ENCODE measurements at places on chromosomes 7 and 10. TPM values are rescaled to one million over a fixed set of nuclear protein-coding genes. Genes with fewer than 3 reads are reported as not detected.

DNA sequence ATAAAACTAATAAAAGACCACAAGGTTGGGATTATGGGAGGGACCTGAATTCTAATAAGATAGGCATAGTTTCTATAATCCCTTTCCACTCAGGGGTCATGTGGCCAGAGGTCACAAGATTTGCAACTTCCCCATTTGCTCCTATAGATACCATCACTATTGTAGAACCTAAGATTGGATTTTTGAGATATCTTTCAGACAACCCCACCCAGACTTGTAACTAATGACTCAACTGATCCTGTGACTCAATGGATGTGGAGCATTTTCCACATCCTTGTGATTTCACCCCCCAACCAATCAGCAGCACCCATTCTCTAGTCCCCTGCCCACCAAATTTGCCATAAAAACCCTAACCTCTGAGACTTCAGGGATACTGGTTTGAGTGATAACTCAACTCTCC is 51.9 kb upstream of the PIK3AP1 start:
- no peak overlapping the region for H3K4me3 ChIP-seq
- H3K27ac ChIP-seq, result no peak overlapping the region
- DNase-seq, result no peak
- no peaks in the 10 kb centered on the region for H3K4me1 ChIP-seq
- no peaks in the 10 kb centered on the region for H3K27me3 ChIP-seq

- no peak overlapping the region for H3K27ac ChIP-seq
- H3K4me3 ChIP-seq, result no peak overlapping the region
- no peaks in the 10 kb centered on the region for H3K4me1 ChIP-seq
- no peak for DNase-seq
Observed at GRCh38 chr10:132922872-132923271, 19.5 kb downstream of the CFAP46 start.

DNA sequence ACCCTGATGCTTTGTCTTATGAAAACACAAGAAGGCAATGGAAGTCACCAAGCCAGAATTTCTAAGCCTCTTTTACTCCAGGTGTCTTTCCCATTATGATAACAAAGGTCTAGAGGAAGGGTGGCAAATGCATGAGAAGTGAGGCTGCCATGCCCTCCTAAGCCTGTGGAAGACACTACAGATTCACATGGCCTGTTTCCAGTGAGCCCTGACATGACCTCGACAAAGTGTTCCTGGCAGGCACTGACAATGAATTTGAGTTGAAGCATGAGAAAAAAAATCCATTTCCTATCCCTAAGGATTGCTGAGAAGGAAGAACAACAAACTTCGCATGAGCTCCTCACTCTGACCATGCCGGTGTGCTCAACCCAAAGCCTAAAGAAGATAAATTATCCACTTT is 268.0 kb downstream of the HTR7 start:
- H3K27me3 ChIP-seq, result no peaks in the 10 kb centered on the region
- H3K4me1 ChIP-seq, result peaks cover 3% of the 10 kb centered on the region
- no peak for DNase-seq
- H3K4me3 ChIP-seq, result no peak overlapping the region
- H3K36me3 ChIP-seq, result no peaks in the 10 kb centered on the region

GRCh38 chr7:32803406-32804141 is 88.0 kb downstream of the KBTBD2 start:
- H3K36me3 ChIP-seq, result no peaks in the 10 kb centered on the region
- no peaks in the 10 kb centered on the region for H3K4me1 ChIP-seq
- H3K4me3 ChIP-seq, result no peak overlapping the region
- H3K27me3 ChIP-seq, result no peaks in the 10 kb centered on the region
- H3K27ac ChIP-seq, result no peak overlapping the region

DNA sequence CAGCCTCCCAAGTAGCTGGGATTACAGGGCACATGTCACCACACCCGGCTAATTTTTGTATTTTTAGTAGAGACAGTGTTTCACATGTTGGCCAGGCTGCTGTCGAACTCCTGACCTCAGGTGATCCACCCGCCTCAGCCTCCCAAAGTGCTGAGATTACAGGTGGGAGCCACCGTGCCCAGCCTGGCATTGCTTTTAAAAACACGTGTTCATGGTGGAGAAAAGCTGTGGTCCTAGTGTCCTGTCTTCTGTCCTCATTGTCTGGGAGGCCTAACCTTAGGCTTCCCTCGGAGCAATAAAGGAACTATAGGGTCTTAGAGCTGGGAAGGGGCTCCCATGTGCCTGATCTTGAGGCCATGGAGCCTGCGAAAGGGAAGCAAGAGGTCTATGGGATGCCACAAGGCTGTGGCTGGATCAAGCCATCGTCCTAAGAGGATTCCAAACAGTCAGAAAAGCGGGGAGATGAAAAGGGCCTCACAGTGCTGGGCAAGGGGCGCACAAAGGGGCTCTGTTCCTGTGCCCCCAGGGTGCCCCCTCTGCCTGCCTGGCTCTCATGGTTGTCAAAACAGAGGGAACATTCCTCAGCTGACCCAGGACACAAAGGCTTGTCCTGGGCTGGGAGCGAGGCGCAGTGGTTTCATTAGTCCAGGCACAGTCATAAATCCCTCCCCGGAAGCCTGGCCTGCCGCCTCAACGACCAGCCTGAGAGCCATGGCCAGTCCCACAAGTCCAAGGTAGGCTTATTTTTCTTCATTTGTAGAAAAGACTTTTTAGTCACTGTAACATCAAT is 106.6 kb upstream of the TNS3 start:
- H3K27ac ChIP-seq, result no peak overlapping the region
- H3K27me3 ChIP-seq, result no peaks in the 10 kb centered on the region
- no peak for DNase-seq
- no peak overlapping the region for H3K4me3 ChIP-seq
- no peaks in the 10 kb centered on the region for H3K36me3 ChIP-seq
- no peaks in the 10 kb centered on the region for H3K4me1 ChIP-seq

DNA sequence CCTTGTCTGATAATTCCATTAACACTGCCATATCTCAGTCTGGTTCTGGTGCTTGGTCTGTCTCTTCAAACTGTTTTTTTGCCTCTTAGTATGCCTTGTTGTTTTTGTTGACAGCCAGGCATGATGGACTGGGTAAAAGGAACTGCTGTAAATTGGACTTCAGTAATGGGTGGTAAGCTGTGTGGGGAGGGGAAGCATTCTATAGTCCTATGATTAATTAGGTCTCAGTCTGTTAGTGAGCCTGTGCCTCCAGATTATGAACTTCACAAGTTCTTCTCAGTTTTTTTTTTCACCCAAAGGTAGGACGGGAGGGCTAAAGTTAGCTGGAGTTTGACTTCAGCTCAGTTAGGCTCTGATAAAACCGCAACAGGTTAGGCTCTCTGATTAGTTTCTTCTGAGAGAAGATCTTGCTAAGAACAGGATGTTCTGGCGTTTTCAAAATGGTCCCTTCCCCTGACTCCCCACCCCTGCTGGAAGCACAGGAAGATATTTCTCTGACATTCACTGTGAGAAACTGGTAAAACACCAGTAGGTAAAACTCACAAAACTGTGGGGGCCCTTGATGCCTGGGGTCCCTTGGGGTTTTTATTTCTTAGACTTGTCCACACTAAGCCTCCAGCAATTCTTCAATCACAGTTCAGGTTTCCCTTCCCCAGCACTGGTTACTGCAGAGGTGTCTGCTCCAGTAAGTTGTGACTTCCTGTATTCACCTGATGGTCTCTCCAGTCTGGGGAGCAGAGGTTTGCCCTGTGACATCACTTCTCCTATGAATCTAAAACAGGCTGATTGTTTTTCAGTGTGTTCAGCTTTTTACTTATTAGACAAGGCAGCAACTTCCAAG is 43.3 kb upstream of the CCDC71L start:
- no peak overlapping the region for H3K4me3 ChIP-seq
- no peak overlapping the region for H3K27ac ChIP-seq
- no peak for DNase-seq

DNA sequence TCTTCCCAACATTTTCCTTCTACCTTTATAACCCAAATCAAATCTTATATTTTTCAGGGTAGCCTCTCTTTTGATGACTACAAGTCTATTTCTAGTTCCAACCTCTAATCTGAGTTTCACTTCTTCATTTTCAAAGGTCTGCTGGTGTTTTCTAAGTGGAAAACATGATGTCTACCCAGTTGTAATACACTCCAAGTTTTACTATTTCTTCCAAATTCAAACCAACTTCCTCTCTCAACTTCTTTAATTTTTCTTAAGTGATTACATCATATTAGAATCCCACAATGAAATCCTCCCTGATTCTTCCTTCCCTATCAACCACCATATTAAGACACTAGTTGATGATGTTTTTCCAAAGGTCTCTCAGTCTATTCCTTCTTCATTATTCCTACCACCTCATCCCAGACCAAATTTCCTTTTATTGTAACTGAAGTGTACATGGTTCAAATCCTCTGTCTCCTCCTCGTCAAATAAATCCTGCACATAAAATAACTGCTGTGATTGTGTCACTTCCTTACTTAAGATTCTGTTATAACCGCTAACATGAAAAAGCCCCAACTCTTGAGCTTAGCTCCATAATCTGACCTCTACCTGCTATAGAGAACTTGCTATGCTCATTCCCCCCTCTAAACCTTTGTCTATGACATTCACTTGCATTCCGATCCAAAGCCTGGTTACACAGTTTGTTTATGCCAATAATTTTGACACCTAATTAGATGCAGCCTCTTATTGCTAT is 12.7 kb downstream of the TAS2R38 start:
- no peak overlapping the region for H3K4me3 ChIP-seq
- no peaks in the 10 kb centered on the region for H3K36me3 ChIP-seq

DNA sequence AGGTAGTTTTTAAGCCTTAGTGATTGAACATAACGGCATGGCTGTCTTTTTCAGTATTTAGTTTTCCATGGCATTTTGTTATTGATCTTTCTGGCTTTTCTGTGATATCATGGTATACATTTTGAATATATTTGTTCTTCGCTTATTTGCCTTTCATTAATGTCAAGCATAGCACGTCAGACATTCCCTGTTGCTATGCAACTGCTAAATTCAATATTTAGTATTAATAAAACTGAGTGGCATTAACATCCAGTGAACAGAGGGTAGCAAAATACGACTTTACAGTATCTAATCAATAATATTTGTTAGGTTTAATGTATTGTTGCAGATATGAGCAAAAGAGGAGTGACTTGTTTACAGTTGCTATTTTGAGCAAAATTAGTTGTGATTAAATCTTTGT is 72.5 kb downstream of the LCOR start:
- no peak overlapping the region for H3K27ac ChIP-seq
- no peaks in the 10 kb centered on the region for H3K27me3 ChIP-seq
- H3K4me1 ChIP-seq, result no peaks in the 10 kb centered on the region

DNA sequence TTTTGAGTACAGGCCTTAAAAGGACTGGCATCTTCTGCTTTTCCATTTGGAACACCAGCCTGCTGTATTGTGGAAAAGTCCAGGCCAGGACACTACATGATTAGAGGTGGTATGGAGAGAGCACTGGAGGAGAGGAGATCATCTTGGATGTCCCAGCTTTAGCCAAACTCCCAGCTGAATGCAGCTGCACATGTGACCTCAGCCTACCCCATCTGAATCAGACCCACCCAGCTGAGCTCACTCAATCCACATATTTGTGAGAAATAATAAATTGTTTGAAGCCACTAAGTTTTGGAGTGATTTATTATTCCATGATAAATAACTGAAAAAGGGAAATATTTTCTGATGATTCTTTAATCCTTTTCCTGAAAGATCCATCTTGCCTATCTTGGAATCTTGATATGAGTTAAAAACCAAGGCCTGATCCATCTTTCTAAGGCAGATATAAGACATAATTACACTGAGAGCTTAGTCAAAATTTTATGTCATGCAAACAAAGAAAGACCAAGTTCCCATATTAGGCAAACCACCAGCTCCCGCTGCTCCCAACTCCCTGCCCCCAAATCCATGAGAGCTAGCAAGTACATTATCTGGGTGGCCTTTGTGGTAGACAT is 55.1 kb upstream of the TRIL start:
- no peaks in the 10 kb centered on the region for H3K27me3 ChIP-seq
- H3K36me3 ChIP-seq, result no peaks in the 10 kb centered on the region
- no peak for DNase-seq
- H3K27ac ChIP-seq, result no peak overlapping the region

DNA sequence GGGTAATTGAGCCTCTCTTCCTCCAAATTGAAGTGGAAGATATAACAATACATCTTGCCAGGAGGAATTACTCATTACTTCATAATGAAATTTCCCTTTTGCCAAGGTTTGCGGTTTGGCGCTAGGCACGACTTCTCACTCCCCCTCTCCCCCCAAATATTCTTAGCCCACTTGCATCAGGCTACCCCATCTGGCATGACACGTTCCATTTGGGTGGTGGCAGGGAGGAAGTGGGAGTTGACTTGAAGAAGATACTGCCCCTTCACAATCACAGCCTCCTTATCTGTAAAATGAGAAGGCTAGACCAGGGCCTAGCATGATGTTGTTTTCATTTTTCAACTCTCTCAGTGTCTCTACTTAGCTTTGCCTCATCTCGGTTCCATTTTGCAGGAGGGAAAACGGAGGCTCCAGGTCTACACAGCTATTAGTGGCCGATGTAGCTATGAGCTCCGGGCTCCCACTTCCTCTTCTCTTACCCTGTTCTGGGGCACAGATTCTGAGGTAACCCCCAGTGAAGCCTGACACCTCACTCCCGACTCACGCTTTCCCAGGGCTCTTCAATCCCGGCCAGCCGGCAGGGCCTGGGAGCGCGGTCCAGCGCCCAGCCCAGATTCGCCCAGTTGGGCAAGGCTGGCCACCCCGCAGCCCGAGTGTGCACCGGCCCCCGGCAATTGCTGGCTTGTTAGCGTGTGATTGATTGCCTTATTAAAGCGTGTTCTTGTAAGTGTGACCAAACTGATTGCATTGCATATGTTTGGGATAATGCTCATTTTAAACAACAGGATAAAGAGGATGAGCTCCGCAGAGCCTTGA is 6.5 kb downstream of the EVX1 start:
- no peak overlapping the region for H3K27ac ChIP-seq
- DNase-seq, result no peak
- H3K27me3 ChIP-seq, result no peaks in the 10 kb centered on the region
- no peaks in the 10 kb centered on the region for H3K4me1 ChIP-seq

DNA sequence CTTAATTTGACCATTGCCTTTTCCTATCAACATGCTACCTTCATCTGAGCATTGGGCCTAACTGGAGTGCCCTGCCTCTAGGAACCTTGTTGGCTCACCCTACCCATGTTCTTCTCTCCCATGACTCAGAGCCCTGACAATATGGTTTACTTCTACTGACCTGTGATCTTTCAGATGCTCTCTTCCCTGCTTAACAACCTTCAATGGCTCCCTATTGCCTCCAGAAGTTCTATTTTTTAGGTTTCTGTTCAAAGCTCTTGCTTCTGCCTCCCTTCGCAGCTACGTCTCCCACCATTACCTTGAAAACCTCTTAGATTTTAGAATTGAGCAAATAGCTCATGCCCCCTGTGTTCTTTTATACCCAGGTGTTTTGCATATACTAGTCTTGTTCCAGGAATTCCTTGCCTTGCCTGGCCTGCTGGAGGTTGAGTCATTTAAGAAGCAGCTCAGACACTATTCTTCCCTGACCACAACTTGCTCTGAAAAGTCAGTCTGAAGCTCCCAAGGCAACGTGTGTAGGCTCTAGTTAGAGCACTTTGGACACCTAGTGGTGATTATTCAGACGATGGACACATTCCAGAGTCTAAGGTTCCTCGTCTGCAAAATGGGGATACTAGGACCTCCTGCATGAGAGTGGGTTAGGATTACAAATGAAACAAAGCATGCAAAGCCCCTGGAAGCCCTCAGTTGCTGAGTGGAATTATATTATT is 64.4 kb upstream of the EMX2 start:
- H3K36me3 ChIP-seq, result no peaks in the 10 kb centered on the region
- H3K4me3 ChIP-seq, result no peak overlapping the region
- DNase-seq, result no peak
- H3K27ac ChIP-seq, result no peak overlapping the region

- H3K27me3 ChIP-seq, result no peaks in the 10 kb centered on the region
- no peak for DNase-seq
- H3K36me3 ChIP-seq, result no peaks in the 10 kb centered on the region
- H3K4me1 ChIP-seq, result no peaks in the 10 kb centered on the region
- H3K4me3 ChIP-seq, result no peak overlapping the region
Observed at GRCh38 chr10:33279811-33280602, 54.5 kb downstream of the NRP1 start.

The TAF3 gene
- 11.4 TPM for total RNA-seq

The CFAP46 gene
- 0.42 TPM for total RNA-seq

All from aorta (tissue), 5 donors.